ENCODE measurements at places on chromosomes 4 and X.

DNA sequence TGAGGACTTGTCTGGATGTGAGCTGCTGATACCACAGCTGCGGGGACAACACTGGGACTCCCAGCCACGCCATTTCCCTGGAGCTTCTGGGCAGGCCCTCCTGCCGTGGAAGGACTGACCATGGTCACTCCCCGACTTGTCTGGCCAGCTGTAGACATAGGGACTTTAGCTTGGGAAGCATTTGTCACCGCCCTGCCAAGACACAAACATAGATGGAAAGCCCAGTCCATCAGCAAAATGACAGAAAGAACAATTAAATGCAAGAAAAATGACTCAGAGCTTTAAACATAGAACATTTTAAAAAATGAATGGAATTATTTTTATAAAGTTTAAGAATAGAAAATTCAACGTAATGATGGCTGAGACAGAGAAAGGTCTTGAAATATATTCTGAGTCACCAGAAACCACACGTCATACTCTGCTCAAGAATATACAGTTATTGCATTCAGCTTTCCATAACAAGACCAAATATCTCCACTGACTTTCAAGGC, 107.6 kb upstream of the CBR4 start:
- no peak for DNase-seq

- no peak for DNase-seq
Observed at GRCh38 chrX:14915596-14915995, 42.4 kb downstream of the MOSPD2 start.

- no peak for DNase-seq
Observed at GRCh38 chr4:113882668-113883067, 96.8 kb downstream of the ARSJ start.

GRCh38 chr4:68905939-68906779, 45.4 kb downstream of the UGT2A3 start:
- no peak for DNase-seq

GRCh38 chr4:27881705-27882104, 1021.1 kb downstream of the STIM2 start:
- no peak for DNase-seq

GRCh38 chrX:101550362-101550750, at the start of gene ARMCX1:
Gene ARMCX1 (plus strand): TSS chrX:101550547. CDS start chrX:101552931, 2,384 bp downstream.
- DNase-seq, result no peak

DNA sequence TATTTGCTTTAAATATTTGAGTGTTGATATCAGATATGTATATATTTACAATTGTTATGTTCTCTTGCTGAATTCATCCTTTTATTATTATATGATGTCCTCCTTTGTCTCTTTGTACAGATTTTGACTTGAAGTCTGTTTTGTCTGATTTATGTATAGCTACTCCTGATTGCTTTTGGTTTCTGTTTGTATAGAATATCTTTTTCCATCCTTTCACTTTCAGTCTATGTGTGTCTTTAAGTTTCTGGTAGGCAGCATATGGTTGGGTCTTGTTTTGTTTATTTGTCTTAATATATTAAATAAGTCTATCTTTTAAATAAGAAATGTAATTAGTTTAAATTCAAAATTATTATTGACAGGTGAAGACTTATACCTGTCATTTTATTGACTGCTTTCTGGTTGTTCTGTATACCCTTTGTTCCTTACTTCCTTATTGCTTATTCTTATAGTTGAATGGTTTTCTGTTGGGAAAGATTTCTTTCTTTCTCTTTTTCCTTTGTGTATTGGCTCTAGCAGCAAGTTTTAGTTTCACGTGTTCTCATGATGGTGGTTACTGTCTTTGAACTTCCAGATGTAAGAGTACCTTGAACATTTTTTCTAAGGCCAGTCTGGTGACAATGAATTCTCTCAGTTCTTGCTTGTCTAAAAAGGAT, 31.1 kb downstream of the RAB28 start:
- DNase-seq, result no peak

DNA sequence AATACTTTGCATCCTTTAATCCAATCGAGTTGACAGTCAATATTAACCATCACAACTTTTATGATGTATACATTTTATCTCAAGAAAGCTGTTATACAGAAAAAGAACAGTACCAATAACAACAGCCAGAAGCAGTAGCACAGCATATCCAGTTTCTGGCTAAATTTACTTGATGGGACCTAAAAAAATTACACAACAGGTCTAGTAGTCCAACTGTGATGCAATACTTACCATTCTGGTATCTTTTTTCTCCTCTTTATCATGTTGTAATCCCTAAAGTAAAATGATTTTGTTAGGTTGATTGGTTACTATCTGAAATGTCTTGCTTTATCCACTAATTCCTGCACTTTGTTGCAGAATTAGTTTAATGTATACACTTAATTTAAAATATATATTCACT, 1150.6 kb downstream of the FAT4 start:
- DNase-seq, result no peak

DNA sequence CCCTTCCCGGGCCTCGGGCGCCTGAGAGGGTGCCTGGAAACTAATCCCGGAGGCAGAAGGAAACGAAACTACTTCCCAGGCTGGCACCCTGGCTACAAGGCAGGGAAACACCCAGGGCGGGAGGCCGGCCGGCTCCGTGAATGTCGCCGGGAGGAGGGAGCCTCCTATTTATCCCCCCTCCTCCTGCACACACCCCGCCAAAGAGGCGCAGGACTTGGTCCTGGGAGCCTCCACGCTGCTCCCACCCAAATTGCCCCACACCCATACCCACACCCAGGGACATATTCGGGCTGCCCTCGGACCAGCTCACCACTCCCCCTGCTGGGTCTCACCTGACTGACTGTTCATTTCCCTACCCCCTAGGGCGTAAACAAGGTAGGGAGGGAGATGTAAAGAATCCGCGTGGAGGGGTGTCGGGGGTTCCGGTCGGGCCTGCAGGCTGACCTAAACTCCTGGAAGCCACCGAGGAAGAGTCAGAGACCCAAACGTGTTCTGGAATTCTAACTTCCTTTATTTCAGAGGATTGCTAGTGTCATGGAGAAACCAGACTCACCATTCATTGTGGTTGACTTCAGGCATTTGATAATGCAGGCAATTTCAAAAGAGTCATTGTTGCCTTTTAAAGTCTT, at the start of gene BTC:
TSS of gene BTC (minus strand) at position 142 of the 629 bp plus-strand sequence. CDS start 198 bp downstream, outside the sequence.
- DNase-seq, result no peak

- no peak for DNase-seq
Observed at GRCh38 chr4:164614999-164615398, 138.9 kb upstream of the SMIM31 start.

DNA sequence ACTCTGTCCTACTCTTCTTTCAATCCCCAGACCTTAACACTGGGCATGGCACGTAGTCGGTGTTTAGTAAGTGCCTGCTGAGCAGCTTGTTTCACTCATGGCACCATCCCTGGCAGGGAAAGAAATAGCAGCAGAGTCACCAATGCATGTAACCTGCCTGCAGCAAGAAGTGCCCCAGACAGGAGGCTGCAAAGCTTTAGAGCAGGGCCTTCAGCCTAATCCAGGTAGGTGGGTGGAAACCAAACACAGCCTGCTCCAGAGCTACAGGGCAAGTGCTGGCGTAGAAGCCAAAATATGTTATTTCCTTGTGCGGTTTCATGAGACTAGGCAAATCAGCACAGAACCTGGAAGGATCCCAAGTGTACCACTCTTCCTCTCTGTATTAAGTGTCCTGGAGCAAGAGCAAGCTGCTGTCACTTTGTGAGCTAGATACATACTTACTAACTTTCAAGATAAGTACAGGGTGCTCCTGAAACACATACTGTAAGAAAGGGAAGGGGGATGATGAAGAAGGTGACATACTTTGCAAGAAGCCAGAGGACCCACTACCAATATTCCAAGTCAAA, 5.5 kb downstream of the PROM1 start:
- no peak for DNase-seq

- no peak for DNase-seq
Observed at GRCh38 chr4:108029016-108029720, 39.5 kb downstream of the HADH start.

GRCh38 chr4:4216648-4217047, 10.1 kb downstream of the OTOP1 start:
- no peak for DNase-seq

DNA sequence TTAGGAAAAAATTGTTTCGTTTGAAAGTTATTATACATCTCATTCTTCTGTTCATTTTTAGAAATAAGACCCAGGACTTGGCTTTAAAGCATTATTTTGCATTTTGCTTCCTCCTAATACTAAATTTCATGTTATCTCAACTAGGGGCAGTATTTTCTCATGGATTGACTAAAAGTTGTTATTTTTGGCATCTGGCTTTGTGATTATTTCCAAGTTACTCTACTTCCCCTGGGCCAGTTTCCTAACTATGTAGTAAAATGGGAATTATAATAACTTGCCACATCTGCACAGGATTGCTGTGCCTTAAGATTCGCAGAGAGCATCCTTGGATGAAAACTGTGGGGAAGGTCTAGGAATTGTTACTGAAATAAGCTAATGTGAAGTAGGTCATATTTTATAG, 3.0 kb downstream of the RBPJ start:
- DNase-seq, result no peak

DNA sequence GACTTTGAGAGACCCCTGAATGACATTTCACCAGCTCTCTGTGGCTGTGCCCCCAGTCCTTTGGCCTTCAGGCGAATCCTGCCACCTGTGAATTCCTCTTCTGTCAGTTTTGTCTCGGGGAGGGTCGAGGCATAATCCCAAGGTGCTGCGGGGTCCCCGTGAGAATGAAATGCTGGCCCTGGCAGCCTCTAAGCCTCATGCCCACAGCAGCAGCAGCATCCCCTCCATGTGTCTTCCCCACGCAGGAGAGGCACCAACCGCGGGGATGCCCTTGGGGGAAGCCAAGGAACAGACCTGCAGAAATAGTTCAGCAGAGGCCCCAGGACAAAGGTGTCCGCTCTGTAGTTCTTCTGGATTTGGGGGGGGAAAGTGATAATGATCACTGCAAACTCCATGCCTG, 104.8 kb downstream of the PHKA2 start:
- DNase-seq, result no peak

DNA sequence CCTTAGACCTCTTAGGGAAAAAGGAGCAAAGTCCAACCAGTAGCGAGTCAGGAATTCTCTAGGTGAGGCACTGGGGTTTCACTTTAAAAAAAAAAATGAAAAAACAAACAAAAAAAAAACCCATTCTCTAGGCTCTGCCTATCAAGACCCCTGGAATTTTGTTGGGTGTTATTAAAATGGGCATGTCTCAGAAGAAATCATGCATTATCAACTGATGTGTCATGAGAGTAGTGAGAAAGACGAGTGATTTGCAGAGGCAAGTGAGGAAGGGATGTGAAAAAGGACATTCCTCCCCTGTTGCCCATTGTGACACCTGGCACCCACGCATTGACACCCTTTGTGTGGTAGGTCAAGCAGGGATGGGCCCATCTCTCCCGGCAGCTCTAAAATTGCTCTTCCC, 78.9 kb downstream of the AASDH start:
- DNase-seq, result no peak

GRCh38 chr4:139782926-139783522, 117.4 kb downstream of the MGST2 start:
- no peak for DNase-seq

DNA sequence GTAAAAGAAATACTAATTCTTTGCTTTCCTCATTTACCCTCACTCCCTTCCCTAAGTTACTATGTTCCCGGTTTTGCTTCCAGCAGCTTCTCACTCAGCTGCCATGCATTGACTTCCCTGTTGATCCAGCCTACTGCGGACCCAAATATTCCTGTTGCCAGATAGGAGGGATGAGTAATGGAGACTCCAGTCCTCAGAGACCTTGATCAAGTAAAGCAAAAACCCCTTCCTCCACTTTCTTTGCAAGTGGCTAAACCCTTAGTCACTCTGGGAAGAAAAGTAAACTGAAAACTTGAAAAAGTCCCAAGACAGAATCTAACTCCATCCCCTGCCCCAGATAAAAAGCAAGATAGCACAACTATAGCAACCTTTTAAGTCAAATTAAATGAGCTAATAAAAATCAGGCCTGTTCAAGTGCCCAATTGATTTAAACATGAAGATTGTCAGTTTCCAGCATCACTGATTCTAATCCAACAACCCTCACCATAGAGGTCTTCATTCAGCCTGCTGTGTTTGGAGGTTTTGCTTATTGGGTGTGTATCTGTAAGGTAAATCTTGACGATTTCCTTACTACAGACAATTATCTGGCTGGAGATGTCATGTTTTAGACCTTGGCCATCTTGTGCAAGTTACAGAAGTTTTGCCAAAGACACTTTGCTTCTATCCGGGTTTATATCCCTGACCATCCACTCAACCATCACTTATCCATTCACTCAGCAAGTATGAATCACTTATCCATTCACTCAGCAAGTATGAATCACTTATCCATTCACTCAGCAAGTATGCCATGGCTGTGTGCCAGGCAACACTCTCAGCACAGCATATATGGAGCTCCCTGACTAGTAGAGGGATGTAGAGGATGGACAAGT, 17.6 kb downstream of the FGFBP1 start:
- no peak for DNase-seq

- DNase-seq, result no peak
Observed at GRCh38 chr4:152983774-152984411, 47.8 kb downstream of the FHDC1 start.

DNA sequence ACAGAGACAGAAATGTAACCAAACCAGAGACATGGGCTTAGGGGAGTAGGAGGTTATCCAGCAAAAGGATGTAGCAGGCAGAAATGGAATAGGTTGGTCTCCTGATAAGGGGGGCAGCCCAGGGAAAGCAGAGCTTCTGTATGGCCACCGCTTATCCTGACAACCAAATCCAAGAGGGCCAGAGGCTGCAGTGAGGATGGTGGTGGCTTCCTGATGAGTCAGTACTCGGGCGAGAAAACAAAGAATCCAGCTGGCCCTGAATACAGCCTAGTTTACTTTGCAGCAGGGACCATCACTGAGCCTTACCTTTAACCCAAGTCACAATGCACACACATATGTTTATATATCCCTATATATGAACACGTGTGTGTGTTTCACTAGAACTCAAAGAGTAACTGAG, 129.7 kb upstream of the FTHL17 start:
- no peak for DNase-seq

DNA sequence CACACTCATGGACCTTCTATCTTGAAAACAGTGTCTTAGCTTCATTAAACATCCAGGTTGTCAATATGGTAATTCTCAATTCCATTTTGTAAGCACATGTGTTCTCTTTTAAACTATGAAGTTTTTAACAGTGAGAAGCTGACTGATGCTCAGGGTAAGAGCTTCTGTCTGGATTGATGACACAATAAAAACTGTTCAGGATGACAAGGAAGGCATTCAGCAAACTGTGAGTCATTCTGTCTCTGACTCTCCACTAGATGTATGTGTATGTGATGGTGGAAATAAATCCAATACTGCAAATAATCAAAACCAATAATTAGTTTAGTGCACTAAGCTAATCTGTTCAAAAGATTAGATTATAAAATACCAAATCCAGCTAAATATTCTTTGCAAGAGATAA, 115.3 kb upstream of the ARX start:
- no peak for DNase-seq
